CD4-positive, alpha-beta T cell treated with Interleukin-4 for 4 hours (primary cell): ENCODE measurements at places on chromosomes 7 and 10.

DNA sequence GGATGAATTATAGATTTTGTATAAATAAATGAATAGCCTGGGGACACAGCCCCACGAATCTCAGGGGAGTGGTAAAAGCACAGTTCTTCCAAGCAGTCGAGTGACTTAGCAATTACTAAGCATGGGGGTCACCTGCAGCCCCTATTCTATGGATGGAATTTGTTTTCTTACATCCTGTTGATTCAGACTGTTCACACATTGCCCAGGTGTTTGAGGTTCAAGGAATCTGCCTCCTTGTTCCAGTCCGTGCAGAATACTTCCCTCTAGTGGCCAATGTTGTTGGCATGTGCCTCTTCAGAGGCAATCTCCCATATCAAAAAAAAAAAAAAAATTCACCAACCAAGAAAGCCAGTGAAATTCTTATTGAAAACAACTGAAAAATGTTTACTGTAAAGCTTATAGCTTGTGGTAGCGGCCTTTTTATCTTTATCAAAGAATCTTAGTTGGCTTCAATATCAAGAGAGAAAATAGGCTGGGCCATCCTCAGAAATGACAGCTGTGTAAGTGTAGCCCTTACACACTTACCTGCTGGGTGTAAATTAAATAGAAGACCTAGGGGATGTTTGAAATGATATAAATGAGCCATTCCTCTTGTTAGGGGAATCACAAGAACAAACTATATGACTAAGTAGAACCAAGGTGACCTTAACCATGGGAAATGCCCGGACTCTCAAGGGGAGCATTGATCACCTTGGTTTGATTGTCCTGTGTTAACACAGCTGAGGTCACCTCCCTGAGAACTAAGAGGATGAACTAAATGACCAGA is 7.8 kb downstream of the LIPM start:
- peak; percentile 62 for DNase-seq

DNA sequence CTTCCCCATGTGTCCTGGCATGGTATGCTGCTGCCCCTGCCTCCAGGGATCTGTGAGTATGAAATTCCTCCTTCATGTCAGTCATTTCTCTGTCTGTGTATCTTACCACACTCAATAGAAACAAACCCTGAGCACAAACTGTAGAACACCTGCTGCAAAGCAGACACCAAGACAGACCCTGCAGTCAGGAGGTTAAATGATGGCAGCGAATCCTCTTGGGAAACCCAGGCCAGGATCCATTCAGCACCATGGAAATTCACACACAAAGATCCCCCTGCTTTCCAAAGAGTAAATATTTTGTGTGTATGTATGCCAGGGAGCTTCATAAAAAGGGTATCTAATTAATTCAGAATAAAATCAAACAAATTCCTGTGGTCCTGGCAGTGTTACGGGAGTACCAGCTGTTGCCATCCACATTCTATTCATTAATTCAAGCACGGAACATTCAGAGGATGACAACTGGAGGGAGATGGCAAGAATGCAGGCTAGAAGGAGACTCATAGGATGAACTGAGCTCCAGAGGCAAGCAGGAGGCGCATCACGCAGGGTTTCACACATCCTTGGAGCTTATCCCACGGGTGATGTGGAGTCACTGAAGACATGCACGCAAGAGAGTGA is 14.8 kb downstream of the ITIH5 start:
- no peak for DNase-seq

DNA sequence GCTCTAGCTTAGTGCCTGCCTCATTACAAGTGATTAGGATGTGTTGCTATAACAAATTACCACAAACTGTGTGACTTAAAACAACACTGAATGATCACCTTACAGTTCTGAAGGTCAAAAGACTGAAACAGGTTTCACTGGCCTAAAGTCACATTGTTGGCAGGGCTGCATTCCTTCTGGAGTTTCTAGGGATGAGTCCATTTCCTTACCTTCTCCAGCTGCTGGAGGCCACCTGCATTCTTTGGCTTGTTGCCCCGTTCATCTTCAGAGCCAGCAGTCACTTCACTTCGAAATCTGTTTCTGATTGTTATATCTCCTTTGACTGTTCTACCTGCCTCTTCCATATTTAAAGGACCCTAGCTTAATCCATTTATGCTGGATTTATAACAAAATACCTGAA is 69.4 kb upstream of the MTPN start:
- DNase-seq: no peak

GRCh38 chr7:107122486-107122911 is 46.3 kb upstream of the HBP1 start:
- no peak for DNase-seq

DNA sequence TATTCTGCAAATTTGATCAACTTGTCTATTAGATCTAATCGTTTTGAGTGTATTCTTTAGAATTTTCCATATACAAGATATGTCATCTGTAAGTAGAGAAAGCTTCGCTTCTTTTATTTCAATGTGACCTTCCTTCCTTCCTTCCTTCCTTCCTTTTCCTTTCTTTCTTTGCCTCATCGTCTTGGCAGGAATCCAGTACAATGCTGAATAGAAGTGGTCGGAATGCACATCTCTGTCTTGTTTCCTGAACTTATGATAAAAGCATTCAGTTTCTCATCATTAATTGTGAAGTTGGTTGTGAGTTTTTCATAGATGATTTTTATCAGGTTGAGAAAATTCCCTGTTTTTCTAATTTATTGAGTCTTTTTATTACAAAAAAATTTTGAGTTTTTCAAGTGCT is 300.7 kb upstream of the ZNF32 start:
- DNase-seq: no peak

DNA sequence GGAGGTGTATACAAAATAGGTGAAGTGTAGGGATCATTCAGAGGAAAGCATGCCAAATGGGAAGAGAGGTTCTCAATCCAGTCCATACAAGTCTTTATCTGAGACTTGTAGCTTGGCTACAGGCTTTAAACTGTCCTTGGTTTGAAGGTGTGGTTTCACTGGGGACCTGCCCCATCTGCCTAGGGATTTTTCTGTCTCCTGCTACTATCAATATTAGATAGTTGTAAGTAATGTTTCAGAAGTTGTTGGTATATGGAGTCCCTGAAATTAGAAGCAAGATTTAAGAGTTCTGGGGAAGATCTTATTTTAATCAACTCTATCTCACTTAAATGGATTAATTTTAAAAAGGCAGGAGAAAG is 100.9 kb downstream of the ANKRD7 start:
- no peak for DNase-seq

- DNase-seq: no peak
Measured at GRCh38 chr10:42975005-42975493, 101.8 kb upstream of the RET start.

GRCh38 chr10:54691331-54691730 is 109.7 kb downstream of the PCDH15 start:
- DNase-seq: no peak
